B cell (primary cell): ENCODE measurements at places on chromosomes 7 and 10.
A peak's percentile ranks its signal among the peaks of the same experiment; 100 is the strongest.

GRCh38 chr7:155799514-155799913 is 12.7 kb downstream of the SHH start:
- no peak for DNase-seq

DNA sequence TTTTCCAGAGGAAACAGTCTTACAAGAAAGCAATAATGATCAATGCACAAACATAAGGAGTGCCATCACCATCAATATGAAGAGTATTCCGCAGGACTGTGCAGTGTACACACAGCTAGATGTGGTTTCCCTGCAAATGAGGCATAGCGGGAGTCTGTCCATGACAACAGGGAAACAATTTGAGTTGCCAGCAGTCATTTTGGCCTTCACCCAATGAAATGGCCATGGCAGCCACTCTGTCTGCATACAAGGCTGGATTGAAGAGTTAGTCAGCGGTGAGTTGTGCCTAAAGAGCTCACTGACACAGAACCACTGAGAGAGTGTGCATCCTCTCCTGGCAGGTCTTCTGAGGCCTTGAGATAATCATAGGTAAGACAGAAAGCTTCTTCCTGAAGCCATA is 303.3 kb downstream of the IPMK start:
- DNase-seq, result no peak

DNA sequence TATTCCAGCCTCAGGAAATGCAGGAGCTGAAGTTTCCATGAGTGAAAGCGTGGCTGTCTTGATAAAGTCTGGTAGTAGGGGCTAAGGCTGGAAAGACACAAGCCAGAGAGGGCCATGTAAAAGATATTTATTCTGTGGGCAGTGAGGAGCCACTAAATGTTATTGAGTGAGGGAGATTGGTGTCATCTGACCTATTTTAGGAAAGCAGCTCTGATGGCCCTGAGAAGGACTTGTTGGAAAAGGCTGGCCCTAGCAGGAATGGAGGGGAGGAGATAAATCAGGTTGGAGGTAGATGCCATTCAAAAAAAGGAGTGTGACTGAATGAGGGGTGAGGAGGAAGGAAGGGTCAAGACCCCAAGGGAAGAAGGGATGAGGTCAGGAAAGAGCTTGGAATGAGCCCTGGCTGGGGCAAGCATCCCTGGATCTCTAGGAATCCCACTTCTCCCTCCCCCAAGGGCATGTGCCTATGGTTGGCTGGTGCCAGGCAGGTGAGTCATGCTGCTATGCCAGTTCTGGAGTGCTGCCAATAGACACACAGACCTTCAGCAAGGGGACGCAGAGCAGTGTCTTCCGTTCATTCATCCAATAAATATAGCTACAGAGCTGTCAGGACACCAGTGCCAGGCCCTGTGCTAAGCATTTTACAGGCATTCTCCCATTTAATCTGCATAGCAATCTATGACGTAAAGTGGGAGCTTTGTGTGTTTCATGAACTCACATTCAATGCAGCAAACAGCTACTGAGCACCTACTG is 2.0 kb downstream of the ANKRD2 start:
- no peak for DNase-seq

- peak; percentile 9 for DNase-seq
Observed at GRCh38 chr7:16416289-16417282, 4.8 kb downstream of the CRPPA start.

DNA sequence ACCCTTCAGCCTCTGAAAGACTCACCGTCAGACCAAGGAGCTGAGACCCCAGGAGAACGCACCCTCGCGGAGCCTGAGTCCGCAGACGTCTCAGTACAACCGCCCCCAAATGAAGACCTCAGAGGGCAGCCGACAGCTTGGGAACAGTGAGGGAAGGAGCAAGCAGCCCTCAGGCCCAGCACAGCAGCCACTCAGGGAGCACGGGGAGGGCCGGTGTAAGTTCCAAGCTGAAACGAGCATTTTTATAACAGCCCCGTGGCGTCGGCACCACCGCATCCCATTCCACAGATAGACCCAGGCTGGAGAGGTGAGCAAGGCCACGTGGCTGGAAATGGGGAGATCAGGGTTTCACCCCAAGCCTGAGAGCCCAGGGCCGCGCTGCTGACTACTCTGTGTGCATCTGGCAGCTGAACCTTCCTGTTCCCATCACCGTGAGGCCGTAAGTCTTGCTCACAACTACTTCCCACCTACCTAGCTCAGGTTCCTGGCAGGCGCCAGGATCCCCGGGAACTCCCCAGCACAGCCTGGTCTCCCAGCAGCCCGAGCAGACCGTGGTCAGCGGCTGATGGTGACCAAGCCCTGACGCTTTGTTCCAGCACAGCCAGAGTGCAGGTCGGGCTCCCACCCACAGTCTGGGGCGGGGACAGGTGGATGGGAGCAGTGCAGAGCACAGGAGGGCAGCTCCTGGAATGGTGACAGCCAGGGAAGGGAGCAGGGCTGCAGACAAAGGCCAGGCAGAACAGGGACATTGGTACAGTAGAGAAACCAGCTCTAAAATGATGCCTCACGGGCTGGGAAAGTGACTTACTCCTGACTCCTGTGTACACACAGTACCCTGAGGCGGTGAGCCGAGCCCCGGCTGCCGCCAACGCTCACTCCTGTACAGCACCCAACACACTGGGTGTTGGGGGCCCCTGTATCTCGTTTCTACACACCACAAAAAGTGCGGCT is 6.1 kb upstream of the NOM1 start:
- DNase-seq, result no peak

GRCh38 chr7:30757342-30757692 is 5.4 kb downstream of the INMT start:
- DNase-seq, result no peak

- DNase-seq, result no peak
Observed at GRCh38 chr10:86170255-86171108, 196.1 kb downstream of the GRID1 start.

DNA sequence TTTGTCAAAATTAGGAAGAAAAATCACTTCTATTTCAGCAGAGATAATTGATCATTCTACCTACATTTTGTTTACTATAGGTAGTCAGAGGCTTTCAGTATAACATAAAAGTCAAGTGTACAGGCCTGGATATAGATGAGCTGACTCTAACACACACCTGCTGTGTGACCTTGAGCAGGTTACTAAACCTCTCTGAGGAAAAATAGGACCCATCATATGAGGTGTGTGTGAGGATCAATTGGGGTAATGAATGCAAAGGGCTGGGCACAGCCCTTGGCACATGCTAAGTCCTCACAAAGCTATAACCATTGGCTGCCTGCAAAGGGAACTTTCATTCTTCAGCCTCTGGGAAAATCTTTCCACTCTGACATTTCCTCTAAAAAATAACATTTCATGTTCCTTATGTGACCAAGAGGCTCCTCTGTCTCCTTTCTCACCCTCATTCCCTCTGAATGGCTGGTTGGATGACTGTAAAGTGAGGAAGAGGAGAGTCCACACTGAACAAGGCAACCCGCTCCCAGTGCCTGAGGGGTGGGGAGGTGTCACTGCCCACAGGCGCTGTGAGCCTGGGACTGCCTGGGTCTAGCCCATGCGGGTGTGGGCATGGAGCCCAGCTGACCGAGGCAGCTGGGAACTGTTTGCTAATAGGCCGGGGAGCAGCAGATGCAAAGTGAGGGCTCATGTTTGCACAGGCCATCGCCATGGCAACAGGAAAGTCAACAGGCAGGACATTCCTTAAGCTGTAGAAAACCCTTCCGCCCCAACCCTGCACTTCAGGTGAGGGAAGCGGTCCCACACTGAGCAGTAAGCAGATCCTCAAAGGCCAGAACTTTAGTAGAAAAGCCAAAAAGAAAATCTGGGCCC is 36.8 kb downstream of the MYOF start:
- no peak for DNase-seq

DNA sequence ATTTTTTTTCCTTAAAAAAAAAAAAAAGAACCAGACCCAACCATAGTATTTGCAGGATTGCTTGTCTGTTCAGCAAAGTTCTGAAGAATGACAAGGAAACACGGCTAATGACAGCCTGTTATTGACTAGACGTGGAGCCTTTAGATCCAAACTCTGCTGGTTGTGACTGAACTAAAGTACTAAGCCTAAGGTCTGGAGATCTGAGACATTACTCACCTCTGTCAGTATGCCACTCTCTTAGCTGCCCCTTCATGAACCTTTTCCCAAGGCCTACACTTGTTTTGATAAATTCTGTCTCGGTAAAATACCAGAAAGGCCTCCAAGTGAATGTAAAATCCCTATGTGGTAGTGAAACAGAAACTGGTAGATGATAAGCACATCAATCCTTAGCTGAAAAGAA is 101.0 kb downstream of the CABCOCO1 start:
- no peak for DNase-seq

- no peak for DNase-seq
Observed at GRCh38 chr10:23610626-23611307, 171.9 kb downstream of the OTUD1 start.

DNA sequence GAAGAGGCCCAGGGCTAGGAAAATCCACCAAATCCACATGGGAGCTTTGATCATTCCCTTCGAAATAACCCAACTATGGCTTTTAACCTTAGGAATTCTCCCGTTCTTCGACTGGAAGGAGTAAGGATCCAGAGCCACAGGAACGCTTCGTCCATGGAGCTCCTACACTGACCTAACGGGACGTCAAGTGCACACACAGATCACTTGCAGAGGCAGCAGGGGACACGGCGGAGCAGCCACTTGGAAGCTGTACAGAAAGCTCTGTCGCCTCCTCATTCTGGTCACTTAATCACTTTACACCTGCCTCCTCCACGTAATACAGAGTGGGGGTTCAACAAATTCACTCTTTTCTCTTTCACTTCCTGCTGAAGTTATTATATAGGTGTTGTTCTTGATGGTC is 43.9 kb downstream of the RSU1 start:
- DNase-seq, result no peak

DNA sequence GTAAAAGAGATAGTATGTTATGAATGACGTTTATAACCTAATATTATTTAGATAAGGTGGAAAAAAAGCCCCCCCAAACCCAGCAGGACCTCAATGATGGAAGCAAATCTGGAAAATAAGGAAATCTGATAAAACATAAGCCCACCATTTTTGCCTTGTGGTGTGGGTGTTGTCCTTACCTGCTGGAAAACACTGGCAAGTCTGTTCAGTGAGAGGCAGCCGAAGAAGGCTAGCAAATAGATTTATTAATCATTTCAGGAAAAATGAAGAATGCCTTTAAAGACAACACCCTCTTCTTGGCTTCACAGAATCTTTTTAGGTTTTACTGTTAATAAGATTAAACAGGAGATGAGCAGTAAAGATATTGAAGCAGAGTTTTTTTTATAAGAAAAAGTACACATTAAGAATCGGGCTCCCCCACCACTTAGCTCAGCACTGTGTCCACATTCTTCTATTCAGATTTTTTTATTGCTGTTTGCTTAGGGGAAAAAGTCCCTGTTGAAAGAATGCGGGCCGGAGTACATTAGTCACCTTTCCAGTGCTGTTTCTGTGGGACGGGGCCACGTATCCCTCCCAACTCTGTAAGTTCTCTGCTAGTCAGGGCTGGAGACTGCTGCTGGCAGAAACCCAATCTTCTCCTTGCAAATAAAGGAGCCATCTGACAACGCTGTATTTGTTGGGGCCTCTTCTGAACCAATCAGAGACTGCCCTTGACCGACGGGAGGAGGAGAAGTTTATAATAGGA is 104.1 kb downstream of the EVX1 start:
- no peak for DNase-seq

DNA sequence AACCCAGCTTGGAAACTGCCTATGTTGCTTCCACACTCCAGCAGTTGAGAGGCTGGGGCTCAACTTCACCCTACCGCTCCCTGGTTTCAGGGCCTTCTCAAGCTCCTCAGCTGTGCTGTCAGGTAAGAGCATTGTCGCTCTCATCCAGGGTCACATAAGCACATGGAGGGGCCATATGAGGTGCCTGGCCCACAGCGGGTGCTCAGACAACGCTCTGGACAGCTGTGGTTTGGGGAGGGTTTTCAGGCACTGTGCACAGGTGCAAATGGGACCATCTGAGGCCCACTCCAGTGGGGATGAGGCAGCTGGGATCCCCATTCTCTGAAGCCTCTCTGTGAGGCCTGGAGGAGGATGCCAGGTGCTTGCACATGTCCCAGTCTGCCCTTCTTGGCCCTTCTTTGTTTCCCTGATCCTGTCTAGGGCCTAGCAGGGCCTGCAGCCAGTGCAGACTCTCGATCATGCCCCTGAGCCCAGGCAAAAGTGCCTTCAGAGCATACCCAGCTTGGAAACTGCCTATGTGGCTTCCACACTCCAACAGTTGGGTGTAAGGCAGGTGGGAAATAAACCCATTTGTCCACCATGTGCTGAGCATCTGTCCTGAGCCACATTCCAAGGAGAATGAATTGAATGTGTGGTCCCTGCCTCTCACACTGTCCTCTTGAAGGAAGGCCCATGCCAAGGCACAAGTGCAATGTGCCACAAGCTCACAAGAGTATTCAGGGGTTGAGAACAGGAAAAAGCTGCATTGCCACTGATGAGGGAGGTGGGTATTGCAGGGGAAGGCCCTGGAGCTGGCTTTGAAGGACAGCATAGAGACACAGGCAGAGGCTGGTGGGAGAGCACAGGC is 40.3 kb downstream of the VSTM4 start:
- DNase-seq, result no peak

DNA sequence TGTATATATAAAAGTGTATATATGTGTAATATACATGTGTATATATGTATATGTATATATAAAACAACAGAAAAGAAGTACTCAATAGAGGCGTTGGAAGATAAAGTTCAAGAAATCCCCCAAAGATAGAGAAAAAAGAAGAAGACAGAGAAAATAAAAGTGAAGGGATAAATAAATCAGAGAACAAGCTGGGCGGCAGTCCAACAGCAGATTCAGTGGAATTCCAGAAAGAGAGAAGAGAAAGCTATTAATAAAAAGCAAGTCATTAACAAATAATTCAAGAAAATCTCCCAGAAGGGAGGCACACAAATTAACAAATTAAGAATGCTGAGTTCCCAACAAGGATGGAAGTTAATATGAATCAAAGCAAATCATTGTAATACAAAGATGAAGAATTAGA is 59.3 kb upstream of the RNF148 start:
- no peak for DNase-seq

DNA sequence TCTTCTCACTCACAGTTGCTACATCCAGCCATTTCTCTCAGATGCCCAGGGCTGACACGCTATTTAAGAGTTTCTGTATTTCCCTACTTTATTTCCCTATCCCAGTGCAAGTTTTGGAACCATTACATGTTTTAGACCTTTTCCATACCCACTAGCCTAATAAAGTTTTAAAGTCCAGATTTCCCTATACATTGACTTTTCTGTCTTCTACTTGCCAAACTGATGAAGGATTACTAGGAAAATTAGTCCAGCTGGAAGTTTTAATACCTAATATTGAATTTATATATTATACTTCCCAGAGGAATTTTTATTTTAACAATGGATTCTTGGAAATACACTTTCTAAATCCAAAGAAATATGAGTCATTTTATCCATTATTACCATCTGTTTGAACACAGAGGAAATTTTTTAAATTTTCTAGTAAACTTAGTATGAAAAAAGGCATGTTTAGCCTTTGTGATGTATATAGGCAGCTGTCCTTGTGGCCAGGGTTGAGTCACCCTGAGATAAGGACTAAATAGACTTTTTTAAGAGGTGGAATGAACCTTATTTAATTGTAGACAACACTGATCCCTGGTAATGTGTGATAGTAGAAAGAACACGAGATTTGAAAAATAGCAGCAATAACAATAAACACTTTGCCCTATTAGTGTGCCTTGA is 205.0 kb downstream of the TFEC start:
- DNase-seq, result no peak
